ENCODE measurements at places on chromosomes 5 and 9. TPM values are rescaled to one million over a fixed set of nuclear protein-coding genes. Genes with fewer than 3 reads are reported as not detected.

DNA sequence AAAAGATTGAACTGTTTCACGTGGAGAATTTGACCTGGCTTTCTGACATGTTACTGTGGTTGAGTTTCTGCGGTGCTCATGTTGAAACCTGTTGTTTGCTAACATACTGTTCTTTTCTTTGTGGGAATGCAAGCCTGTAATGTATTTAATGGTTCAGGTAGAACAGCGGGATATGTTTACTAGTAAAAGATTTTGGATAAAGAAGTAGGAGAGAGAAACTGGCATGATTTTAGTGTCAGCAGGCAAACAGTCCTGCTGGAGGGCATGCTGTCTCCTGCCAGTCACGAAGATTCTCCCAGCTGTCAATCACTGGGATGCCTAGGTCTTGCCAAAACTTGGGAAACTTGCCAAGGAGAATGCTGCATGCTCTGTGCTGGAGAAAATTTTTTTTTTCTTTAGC lies 263.5 kb downstream of the TAF11L14 start:
- no peak for DNase-seq
- no peaks in the 10 kb centered on the region for H3K36me3 ChIP-seq
- H3K27ac ChIP-seq: no peak overlapping the region
- H3K27me3 ChIP-seq: no peaks in the 10 kb centered on the region
- H3K4me3 ChIP-seq: no peak overlapping the region
- no peaks in the 10 kb centered on the region for H3K4me1 ChIP-seq

DNA sequence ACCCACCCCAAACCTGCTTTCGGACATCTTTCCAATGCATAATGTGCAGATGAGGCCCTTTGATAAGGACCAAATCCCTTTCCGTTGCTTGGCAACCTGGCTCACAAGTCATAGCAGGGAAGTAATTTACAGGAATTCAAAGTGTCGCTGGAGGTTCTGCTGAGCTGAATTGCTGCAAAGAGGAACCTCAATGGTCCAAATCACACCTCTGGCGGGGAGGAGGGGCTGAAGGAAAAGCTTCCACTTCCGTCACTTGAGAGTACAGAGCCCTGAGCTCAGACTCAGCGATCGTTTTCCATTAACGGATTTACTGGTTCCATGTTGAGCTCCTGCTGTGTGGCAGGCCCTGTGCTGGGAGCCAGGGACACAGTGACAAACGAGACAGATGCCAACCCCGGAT lies 99.3 kb downstream of the KCNIP1 start:
- no peak for DNase-seq
- peaks cover 10% of the 10 kb centered on the region for H3K27me3 ChIP-seq
- no peak overlapping the region for H3K4me3 ChIP-seq
- no peak overlapping the region for H3K27ac ChIP-seq

DNA sequence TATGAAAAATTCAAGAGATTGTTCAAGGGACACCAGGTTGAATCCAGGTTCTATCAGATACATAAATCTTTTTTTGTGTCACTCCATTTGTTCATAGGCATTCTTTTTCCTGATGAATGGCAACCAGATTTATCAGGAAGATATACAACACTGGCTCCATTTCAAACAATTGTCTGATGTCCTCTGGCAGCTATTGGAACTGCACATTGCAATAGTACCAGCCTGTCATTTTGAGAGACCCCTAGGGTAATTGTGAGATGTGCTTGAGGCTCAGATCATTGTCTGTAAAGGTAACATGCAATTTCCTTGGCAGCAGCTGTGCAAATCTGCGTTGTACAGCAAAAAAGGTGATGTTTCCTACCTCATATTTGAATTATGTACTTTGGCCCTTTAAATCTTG lies 25.9 kb downstream of the KCTD16 start:
- H3K4me3 ChIP-seq: no peak overlapping the region
- no peak overlapping the region for H3K27ac ChIP-seq
- no peaks in the 10 kb centered on the region for H3K4me1 ChIP-seq
- H3K27me3 ChIP-seq: peaks cover 3% of the 10 kb centered on the region
- no peak for DNase-seq
- H3K36me3 ChIP-seq: no peaks in the 10 kb centered on the region

DNA sequence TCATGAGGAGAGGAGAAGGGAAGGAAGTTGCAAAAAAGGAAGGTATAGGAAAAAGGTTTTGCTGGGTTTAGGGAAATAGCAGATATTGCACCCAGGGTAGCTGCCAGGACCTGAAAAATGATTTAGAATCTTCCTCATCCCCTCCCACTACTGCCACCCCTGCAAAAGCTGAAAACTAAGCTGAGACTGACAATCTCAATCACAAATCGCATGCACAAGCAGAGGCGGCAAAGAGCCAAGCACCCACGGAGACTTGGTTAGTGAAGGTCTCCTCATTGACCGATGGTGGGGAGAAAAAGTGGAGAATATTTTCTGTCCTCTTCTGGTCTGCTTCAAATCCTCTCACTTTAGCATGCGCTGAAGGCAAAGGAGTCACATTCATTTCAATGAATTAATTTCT lies 39.1 kb upstream of the PAM start:
- DNase-seq: no peak
- H3K27ac ChIP-seq: no peak overlapping the region
- no peaks in the 10 kb centered on the region for H3K36me3 ChIP-seq
- H3K27me3 ChIP-seq: peaks cover 4% of the 10 kb centered on the region

DNA sequence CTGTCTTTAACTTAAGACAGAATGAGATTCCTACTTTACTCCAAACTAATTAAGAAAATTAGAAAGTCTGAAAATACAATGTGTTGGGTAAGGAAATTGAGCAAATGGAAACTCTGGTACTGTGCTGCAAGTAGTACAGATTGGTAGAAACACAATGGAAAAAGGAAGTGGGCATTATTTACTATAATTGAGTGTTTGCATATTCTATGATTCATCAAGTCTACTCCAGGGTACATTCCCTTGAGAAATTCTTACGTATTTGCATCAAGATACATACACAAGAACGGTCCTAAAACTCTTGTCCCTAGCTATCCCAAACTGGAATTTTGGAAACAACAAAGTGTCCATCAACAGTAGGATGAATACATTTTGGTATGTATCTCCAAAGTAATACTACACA lies 123.5 kb upstream of the TARS1 start:
- H3K27me3 ChIP-seq: no peaks in the 10 kb centered on the region
- no peaks in the 10 kb centered on the region for H3K36me3 ChIP-seq
- no peak overlapping the region for H3K4me3 ChIP-seq
- no peaks in the 10 kb centered on the region for H3K4me1 ChIP-seq

Gene UBE2QL1
- polyA plus RNA-seq: 63.4 TPM

Gene ZNF618
- polyA plus RNA-seq: 1.2 TPM

Gene RC3H2
- 5.6 TPM for polyA plus RNA-seq

DNA sequence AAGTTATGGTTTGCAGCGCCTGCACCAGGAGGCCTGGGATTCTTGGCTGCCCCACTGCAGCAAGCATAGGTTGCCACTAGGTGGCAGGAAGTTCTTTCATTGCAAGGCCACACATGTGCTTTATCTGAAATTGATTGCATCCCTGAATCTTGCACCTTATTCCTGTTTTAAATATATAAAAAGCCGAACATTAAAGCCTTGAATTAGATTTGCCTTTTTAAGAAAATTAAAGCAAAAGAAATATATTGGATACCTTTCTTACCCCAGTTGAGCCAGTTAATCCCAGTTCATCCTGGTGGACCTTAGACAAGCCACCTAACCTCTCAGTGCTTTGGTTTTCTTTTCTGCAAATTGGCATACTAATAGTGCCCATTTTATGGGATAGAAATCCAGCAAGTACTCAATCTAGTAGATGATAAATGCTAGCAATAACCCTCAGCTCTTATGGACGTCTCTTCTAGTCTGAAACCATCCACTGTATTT lies 6.3 kb upstream of the TRMT10B start:
- no peak overlapping the region for H3K4me3 ChIP-seq
- DNase-seq: no peak
- H3K27me3 ChIP-seq: no peaks in the 10 kb centered on the region
- H3K36me3 ChIP-seq: no peaks in the 10 kb centered on the region
- H3K27ac ChIP-seq: no peak overlapping the region

DNA sequence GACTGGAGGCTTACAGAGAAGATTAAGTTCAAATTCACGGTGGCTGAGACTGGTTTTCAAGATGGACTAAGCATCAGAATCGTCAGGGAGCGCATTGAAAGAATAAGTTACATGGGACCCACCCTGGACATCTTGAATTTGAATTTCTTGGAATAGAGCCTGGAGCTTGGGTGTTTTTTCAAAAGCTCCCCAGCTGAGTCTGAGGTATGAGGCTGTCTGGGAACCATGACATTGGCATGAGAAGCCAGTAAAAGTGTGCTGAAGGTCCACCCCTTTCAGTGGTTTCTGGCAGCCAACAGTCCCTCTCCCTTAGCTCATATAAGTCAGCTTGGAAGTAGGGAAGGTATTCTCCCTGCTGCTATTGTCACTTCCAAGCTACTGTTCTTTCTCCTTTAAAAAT lies 97.8 kb downstream of the MAST4 start:
- H3K4me1 ChIP-seq: no peaks in the 10 kb centered on the region
- no peaks in the 10 kb centered on the region for H3K36me3 ChIP-seq
- H3K27ac ChIP-seq: no peak overlapping the region

DNA sequence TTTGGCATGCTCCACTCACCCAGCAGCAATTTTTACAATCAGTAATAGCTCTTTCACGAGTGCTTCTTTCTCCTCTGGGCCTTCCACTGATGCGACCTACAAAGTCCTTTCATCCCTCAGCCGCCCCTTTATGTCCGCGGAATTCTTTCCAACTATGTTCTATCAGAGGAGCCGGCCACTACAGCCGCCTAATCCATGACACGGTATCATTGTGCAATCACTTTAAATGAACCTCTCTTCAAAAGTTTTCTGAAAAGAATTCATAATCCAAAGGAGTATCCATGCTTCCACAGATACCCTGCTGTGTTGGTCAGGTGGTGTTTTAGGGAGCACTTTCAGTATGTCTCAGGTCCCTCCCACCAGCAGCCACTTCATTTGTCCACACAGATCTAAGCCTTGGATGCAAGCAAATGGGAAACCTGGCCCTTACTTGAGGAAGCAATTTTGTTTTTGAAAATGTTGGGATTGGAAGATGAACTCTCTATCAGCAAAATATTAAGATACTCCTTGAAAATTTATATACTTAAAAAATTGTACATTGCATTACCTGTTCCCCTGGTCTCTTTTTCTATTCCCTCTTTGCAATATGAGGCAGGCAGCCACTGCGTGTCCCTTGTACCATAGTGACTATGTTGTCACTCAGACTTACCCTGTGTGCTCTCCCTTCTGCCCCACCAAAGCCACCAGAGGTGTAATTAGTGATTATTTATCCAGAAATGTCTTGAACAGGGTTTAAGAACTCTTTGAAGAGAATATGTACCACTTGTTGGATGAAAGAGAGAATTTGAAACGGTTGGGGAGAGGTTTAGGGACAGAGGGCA lies 12.9 kb upstream of the MEF2C start:
- H3K4me3 ChIP-seq: peak overlapping the region; percentile 56
- peaks cover 61% of the 10 kb centered on the region for H3K4me1 ChIP-seq
- DNase-seq: no peak
- H3K36me3 ChIP-seq: no peaks in the 10 kb centered on the region
- peak overlapping the region; percentile 88 for H3K27ac ChIP-seq

DNA sequence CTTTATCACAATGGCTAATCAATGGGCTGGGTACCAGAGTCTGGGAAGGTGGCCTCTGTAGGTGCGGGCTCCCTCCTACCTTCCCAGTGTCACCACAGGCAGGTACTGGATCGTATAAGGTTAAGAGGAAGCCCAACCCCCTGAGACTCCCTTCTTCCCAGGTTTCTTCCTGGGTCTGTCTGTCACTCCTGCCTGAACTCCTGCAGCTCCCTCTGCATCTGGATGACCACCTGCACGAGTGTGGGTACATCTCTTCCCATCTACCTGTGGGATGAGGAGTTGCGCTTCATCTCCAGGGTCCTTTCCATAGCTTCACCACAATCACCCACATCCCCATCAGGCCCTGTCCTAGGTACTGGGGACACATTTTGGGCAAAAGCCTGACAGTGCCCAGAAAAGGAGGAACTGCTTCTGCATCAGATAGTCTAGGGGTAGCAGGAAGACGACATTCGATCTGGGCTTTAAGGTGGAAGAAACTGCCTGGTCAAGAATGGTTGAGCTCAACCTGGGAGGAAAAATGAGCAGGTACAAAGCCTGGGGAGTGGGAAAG lies 112.2 kb upstream of the ALDH1B1 start:
- H3K36me3 ChIP-seq: no peaks in the 10 kb centered on the region
- DNase-seq: no peak
- no peaks in the 10 kb centered on the region for H3K4me1 ChIP-seq
- no peaks in the 10 kb centered on the region for H3K27me3 ChIP-seq
- no peak overlapping the region for H3K27ac ChIP-seq

GRCh38 chr9:126942399-126942798 lies 27.8 kb downstream of the RALGPS1 start:
- no peak overlapping the region for H3K27ac ChIP-seq
- peaks cover 2% of the 10 kb centered on the region for H3K4me1 ChIP-seq

GRCh38 chr5:166695326-166695725 lies 1596.1 kb upstream of the WWC1 start:
- no peak overlapping the region for H3K4me3 ChIP-seq
- DNase-seq: no peak
- H3K36me3 ChIP-seq: no peaks in the 10 kb centered on the region
- no peaks in the 10 kb centered on the region for H3K4me1 ChIP-seq
- no peaks in the 10 kb centered on the region for H3K27me3 ChIP-seq
- H3K27ac ChIP-seq: no peak overlapping the region

DNA sequence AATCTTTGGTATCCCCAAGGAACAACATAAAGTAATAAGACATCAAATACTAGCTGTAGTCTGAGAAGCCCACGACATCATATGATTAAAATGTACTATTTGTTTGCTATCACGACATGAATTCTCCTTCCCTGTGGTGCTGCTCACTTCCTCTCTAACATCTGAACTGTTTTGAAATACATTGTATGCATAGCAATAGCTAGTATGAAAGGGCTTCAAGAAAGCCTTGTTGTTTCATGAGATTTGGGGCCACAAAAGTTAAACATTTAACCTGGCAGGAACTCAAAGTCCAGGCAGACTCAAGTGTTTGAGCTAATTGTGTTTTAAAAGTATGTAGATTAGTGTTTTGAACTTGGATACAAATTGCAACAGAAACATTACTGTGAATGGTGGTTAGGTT lies 237.4 kb upstream of the PTGER4 start:
- H3K27me3 ChIP-seq: no peaks in the 10 kb centered on the region
- DNase-seq: no peak
- H3K4me1 ChIP-seq: no peaks in the 10 kb centered on the region
- no peaks in the 10 kb centered on the region for H3K36me3 ChIP-seq

Gene RNF183
- not detected for polyA plus RNA-seq
